ENCODE measurements at places on chromosomes 12 and 14.

DNA sequence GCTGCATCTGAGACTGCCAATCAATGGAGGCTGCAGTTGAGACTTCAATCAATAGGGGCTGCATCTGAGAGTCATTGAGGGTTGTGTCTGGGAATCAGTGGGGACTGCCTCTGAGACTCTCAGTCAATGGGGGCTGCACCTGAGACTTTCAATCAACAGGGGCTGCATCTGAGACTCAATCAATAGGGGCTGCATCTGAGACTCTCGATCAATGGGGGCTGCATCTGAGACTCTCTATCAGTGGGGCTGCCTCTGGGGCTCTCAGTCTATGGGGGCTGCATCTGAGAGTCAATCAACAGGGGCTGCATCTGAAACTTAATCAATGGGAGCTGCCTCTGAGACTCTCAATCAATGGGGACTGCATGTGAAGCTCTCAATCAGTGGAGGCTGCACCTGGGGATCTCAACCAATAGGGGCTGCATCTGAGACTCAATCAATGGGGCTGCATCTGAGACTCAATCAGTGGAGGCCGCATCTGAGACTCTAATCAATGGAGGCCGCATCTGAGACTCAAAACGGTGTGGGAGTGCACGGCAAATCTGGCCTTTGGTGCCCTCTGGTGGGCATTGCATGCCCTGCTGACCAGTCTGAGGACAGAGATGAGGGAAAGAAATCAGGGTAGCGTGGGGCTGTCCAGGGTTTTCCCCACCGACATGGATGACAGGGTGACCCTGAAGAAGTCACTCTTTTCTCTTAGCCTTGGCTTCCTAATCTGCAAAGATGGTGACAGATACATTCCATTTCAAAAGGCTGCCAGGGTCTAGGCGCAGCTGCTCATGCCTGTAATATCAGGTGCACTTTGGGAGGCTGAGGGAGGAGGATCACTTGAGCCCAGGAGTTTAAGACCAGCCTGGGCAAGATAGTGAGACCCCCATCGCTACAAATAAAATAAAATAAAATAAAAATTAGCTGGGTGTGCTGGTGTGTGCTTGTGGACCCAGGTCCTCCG lies 41.3 kb upstream of the EIF5 start:
- DNase-seq: peak; percentile 67

- no peak for DNase-seq
Observed at GRCh38 chr14:99773521-99774497, 19.4 kb upstream of the EML1 start.

GRCh38 chr14:75318353-75318752 lies 39.7 kb downstream of the FOS start:
- no peak for DNase-seq

DNA sequence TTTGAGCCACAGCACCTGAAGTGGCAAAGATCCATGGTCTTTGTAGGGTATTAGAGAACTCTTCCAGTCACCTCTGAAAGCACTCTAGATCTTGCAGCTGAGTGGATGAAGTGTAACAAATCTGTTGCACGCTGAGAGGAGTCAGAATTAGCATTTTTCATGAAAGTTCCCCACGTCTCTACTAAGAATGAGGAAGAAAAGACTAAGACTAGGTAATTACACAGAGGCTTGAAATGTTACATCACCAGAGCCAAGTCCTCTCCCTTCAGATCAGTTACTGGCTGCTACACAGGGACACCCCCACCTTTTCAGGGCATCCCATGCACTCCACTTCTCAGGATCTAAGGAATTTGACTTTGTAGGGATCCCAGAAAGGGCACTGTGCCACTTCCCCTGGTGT lies 98.6 kb upstream of the FKBP4 start:
- peak; percentile 16 for DNase-seq

GRCh38 chr12:58980768-58981167 lies 60.5 kb upstream of the LRIG3 start:
- no peak for DNase-seq

DNA sequence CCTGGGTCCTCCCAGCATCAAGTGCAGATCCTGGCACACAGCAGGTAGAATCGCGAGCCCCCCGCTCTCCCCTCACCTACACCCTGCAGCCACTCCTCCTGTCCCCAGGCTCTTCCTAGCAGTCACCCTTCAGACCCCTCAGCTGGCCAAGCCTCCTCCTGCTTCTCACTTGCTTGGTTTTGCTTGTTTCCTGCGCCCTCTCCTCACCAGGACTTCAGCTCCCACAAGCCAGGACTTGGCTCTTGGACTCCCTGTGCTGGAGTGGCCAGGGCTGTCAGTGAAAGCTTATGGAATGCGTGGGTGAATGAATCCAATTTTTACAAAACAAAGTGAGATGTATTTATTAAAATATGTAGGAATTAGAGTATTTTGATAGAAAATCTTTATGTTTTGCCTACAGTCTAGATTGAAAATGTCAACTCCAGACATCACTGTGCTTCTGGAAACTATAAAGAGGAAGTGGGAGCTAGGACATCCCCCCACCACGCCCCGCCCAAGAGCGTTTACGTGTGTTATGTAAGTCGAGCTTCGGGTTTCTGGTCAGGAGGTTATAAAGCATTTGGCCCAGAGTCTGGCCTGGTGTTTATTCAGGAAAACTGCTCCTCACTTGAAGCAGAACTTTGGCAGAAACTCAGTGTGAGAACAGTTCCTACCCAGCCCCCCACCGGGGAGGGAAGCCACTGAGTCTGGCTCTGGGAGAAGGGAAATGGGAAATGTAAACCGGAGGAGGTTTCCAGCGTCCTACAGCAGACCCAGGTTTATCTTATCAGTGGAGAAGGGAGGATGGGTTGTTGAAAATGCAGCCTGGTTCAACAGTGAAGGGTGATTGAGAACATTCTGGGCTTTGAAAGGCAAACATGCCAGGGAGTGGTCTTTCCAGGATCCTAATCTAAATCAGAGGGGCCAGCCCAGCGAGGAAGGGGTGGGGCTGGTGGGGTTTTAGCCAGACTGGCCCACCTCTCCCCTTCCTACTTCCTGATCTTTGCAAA lies 8.8 kb downstream of the ALDH2 start:
- peak; percentile 63 for DNase-seq

- no peak for DNase-seq
Observed at GRCh38 chr12:38771871-38772270, 133.5 kb downstream of the CPNE8 start.

DNA sequence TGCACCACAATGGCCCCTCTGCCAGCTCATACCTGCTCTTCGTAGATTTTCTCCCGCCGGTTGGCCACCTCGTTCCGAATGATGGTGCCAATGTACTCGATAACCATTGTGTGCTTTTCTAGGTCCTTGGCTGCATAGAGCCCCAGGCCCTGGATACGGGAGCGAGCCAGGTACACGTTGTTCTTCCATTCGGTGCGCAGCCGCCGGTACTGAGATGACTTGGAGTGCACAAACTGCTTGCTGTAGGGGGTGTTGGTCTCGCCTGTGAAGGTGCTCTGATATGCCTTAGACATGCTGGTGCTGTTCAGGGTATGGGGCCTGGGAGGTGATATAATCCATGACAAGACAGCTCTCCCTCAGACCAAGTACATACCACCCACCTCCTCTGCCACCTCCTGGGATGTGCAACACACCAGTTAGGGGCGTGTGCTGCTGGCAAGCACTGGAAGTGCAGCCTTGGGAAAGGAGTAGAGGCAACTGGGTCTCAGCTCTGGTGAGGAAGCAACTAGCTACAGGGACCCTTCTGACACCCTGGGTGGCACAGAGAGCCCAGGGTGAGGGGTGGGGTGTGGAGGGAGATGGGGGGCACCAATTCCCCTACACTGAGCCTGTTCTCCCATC lies 4.1 kb upstream of the PRKAG1 start:
- no peak for DNase-seq

- DNase-seq: peak; percentile 88
Observed at GRCh38 chr12:119804011-119804641, 73.0 kb downstream of the CIT start.

DNA sequence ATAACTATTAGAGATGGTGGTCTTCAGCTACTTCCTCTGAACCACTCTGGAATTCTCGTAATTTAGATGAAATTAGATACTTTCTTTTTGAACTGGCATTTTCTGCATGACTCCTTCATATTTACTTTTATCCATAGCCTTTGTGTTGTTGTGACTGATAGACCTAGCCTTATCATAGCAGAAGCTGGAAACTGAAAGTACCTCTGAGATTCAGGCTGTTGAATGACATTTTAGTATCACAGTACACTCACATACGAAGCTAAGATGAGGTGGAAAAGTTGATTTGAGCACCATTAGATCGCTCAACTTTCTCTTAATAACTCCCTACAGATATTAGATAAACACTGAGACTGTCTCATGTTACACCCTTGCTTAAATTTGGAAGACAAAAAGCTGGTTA lies 525.1 kb upstream of the FBXO33 start:
- no peak for DNase-seq

- no peak for DNase-seq
Observed at GRCh38 chr12:130286741-130287440, 50.8 kb upstream of the PIWIL1 start.

- peak; percentile 93 for DNase-seq
Observed at GRCh38 chr12:114918535-114919233, 234.7 kb upstream of the TBX3 start.

GRCh38 chr14:85475113-85475512 lies 54.8 kb upstream of the FLRT2 start:
- DNase-seq: peak; percentile 57

DNA sequence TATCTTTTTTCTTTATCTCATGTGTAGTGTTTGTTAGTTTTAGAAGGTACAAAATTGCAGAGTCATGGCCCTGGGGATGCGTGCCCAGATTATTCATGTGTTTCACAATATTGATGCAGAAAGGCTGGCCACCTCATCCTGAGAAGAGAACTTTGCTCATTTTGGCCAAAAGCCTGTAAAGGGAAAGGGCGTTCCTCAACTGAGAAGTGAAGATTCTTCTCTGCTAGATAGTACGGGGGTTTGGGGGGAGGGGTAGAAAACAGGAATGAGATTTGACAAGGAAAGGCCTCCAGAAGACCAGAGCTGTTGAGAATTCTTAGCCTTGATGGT lies 1.7 kb downstream of the MGST1 start:
- peak; percentile 96 for DNase-seq

DNA sequence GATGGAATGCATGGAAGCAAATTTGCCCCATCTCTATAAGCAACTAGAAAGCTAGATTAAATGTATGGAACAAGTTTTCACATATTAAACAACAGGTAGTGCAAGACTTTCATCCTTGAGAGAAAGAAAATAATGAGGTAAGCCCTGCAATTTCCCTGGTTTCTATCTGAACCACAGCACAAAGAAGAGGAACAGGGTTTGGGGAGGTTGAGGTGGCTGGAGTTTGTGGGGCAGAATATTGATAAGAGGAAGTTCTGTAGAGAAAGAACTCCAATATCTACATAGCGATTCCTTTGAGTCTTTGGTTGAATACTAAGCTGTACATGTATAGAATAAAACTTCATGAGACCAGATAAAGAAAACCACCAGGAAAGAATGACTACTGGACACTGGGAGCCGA lies 96.3 kb upstream of the CCND2 start:
- DNase-seq: no peak

GRCh38 chr14:64960762-64961276 lies 11.3 kb downstream of the RAB15 start:
- DNase-seq: no peak

DNA sequence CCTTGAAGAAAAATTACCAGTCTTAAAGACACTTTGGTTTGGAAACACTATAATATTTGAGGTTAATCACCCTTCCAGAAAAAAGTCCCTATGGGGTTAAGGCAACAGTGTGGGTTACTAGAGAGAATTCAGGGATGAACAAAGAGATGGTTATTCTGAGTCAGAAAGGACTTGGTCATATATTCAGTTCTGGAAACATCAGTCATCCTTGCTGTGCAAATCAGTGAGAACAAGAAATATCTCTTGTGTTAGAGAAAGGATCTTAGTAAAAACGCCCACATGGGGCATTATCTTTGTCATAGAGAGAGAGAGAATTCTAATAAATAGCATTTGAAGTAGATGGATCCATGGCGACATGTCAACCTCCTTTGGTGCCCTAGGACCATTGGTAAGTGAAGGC lies 59.4 kb upstream of the E2F7 start:
- DNase-seq: peak; percentile 76
